ENCODE measurements at places on chromosomes 3 and 15.
A peak's percentile ranks its signal among the peaks of the same experiment; 100 is the strongest.

DNA sequence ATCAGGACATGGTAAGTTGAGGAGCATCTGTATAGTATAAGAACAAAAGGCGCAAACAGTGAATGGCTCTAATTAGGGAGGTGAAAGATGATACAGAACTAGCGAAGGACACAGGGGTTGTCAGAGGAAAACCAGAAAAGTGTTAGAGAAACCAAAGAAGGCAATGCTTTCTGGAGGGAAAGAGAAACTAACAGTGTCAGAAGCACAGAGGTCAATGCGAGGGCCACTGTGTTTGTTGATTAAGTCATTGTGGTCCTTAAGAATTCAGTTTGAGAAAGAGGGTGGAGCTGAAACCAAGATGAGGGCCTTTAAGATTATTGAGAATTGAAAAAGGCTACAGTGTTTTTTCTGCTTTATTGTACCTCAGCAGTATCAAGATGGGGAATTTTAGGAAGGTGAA is 28.8 kb downstream of the ATG7 start:
- DNase-seq, result peak; percentile 3

DNA sequence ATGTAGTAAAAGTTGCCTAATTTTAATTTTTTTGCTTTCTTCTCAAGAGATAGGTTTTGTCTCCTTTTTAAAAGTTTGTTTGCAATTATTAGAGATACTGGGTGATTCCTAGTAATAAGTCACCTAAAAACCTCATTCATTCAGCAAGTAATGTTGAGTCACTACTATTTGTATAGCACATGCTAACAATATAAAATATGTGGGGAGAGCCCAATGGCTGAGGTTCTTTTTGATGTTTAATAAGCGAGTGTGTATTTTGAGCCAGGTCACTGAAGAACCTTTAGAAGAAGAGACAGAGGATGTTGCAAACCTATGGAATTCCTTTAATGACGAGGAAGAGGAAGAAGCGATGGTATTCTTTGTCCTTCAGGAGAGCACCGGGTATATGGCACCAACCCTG is 123.7 kb upstream of the CHRM5 start:
- no peak for DNase-seq

GRCh38 chr3:57007521-57008460 is 52.7 kb upstream of the SPATA12 start:
- DNase-seq, result no peak

DNA sequence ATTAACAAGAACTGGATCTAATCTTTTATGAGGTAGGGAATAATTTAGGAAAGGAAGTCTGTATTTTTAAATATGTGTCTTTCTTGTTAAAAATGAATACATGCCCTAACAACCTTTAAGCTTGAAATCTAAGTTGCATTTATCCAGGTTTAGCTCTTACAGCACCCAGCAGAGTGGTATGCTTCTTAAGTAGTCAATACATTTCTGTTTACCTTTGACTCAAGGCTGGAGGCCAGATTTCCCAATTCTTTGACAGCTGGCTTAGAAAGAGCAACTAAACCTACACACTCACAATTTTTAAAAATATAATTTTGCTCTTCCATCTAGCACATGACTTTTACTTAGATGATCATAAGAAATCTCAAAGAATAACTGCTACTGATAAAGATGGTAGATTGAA is 148.9 kb downstream of the DPH6 start:
- no peak for DNase-seq

- DNase-seq, result no peak
Measured at GRCh38 chr3:38370149-38370548, 23.6 kb downstream of the XYLB start.

- DNase-seq, result no peak
Measured at GRCh38 chr3:185479373-185479945, 19.4 kb downstream of the TMEM41A start.

DNA sequence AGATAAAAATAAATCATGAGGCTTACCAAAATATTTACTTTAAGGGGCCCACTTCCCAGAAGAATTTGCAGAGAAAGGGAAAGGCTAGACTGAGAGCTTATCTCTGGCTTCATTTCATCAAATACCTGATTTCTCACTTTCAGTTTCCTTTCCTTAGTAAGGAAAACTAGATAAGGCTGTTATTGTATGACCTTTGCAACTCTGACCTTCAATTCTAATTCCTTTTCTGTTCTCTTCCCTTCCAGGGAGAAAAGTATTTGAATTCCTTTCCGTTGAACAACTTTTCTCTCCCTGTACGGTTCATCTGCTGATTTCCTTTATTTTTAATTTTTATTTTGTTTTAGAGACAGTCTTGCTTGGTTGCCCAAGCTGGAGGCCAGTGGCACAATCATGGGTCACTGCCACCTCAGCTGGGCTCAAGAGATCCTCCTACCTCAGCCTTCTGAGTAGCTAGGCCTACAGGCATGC is 7.1 kb upstream of the PXK start:
- DNase-seq, result no peak

DNA sequence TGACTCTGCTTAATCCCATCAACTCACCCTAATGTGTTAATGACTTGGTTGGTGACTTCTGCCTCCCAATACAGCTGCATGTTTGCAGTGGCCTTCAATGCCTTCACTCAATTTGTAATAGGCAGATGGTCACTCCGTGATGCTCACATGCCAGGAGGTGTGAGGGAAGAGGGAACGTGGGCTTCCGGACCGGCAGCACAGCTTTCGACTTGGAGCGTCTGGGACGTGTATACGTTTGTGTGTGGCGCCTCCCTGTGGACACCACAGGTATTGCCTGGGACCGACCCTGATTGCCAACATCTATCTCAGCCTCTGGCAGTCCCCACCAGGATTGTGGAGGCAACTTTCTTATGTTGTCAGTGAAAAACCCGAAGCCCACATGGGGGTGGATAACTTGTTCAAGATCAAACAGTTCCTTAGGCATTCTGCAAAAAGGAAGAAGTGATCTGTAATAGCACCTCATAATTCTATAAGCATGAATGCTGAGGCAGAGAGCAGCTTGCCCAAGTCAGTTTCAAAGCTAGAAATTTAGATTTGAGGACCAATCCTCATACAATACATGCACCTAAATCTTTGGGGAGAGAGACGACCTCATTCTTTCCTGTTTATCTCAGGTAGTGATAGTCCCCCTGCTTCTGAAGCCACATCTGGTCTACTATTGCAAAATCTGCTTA is 16.9 kb downstream of the MRPL46 start:
- peak; percentile 74 for DNase-seq

DNA sequence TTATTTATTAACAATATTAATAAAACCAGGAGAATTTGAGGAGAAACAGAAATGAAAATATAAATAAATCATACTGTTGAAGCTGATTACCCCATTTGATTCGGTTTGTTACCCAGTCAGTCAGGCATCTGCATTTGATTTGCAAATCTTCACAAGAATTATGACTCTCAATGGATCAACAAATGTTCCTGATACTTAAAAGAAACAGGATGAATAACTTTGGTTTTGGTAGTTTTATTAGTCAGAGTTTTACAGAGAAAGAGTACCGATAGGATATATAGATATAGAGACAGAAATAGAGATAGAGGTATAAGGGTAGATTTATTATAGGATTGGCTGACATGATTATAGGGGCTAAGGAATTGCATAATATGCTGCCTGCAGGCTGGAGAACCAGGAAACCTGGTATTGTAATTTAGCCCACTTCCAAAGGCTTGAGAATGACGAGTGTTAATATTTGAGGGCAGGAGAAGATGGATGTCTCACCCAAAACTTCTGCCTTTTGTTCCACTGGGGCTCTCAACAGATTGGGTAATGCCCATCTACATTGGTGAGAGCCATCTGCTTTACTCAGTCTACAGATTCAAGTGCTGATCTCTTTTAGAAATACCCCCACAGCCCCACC is 241.6 kb upstream of the COL8A1 start:
- no peak for DNase-seq

- no peak for DNase-seq
Measured at GRCh38 chr3:176075491-176075890, 1121.8 kb downstream of the TBL1XR1 start.

DNA sequence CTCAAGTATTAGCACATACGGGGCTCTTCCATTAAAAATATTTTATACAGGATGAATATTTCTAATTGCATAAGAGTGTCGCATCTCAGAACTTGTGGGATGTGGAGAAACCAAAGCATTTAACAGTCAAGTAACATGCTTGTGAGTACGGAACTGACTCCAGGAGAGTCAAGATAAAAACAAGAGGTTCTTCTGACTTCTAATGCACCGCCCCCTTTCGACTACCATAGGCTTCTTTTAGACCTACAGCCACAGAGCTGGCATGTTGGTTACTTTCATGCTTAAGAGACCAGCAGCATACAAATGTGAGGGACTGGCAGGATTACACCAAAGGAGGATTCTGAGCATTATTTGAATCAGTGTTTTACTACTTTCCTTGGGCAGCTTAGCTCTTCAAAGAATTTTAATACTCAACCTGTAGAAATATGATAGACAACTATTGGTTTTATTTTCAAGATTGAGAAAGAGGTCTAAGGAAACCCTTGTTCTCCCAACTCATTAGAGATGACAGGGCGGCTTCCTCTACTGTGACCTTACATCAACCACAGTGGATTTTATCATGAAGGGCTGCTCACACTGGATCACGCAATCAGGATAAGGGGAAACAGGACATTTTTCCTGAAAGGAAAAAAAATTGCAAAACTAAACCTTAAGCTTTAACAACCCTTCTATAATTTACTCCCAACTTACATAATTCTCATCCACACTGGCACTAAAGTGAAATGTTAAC is 14.0 kb downstream of the ETV5 start:
- no peak for DNase-seq

GRCh38 chr15:76359152-76359551 is 22.6 kb downstream of the ISL2 start:
- DNase-seq, result no peak

- no peak for DNase-seq
Measured at GRCh38 chr3:126936853-126937425, 46.0 kb upstream of the PLXNA1 start.

DNA sequence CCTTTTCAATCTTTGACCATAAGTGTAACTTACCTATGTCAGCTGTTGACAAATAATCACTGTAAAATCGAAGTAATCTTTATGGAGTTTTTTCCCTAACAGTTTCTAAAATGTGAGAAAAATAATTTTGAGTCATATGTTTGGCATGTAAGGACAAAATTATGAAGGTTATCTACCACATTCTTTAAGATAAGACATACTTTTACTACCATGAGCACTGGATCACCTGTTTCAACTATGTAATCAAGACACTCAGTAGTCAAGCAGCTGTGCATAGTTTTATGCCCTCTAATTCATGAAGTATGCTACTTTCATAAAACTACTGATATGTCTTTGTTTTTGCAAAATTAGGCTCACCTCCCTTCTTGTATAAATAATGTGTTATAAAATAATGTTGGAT is 12.1 kb downstream of the FGF7 start:
- no peak for DNase-seq

DNA sequence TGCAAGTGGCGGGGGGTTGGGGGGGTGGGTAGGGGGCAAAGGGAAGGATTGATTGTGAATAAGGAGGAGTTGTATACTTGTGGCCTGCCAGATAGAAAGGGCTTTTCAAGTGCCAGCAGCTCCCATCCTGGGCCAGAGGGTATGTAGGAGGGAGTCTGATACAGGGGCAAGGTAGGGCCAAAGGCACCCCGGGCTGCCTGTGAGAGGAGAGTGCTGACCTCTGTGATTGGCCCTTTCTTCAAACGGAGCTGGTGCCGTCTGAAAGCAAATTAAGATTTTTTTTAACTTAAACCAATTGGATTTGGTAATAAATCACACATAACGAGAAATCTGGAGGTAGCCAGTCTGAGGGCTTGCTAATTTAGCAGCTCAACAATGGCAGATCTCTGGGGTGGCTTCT is 229.9 kb downstream of the THSD4 start:
- DNase-seq, result no peak

GRCh38 chr3:187955587-187955952 is 198.4 kb upstream of the LPP start:
- DNase-seq, result no peak

DNA sequence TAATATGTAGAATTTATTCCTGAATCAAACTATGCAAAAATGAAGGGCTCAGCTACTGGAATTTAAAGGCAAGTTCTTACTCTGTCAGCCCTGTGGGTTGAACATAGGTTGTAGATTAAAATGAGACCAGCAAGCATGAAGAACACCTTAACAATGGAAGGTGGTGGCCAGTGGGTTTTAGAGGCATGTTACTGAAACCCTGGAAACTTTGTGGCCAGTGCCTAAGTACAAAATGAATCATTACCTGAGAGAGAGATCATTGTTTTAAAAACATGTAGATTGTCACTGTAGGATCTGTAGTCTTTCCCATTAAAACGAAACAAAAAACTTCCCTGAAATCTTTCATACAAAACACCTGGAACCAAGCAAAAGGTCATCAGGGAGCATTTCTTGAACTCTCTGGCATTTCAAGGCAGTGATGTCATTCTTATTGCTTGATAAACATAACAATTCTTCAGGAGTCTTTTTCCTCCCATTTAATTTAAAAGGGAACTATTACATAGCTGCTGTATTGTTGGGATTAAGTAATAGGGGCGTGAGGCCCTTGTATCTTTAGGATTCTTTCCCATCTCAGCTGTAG is 51.8 kb downstream of the TMEM108 start:
- DNase-seq, result no peak
